ENCODE measurements at places on chromosomes 7 and 10.

- no peak for DNase-seq
These were observed 34.5 kb downstream of the COL1A2 start for GRCh38 chr7:94429153-94429552.

GRCh38 chr7:149827089-149827981 is 10.8 kb upstream of the ZNF862 start:
- no peak for DNase-seq

DNA sequence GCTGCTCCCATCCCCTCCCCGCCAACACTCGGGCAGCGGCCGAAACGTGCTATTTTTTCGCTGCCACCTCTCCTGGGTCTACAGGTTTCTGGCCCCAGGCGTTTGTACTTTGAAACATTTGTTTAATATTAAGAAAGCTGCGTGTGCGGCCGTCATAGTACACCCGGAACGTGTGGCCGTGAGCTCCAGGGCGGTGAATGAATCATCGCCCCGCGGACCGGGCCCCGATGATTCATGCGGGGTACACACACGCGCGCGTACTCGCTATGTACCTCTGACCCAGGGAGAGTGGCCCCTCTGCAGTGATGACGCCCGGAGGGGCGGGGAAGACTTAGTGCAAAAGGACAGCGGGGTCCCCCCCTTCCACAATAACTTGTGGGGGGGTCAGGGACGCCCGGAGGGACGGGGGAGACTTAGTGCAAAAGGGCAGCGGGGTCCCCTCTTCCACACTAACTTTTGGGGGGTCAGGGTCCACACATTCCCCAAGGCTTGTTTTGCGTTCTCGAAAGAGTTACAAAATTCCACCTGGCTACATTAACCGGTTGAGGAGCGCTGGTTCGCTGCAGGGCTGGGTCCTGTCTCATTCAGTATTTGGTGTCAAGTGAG is 56.5 kb upstream of the PCGF5 start:
- DNase-seq = peak; percentile 17

DNA sequence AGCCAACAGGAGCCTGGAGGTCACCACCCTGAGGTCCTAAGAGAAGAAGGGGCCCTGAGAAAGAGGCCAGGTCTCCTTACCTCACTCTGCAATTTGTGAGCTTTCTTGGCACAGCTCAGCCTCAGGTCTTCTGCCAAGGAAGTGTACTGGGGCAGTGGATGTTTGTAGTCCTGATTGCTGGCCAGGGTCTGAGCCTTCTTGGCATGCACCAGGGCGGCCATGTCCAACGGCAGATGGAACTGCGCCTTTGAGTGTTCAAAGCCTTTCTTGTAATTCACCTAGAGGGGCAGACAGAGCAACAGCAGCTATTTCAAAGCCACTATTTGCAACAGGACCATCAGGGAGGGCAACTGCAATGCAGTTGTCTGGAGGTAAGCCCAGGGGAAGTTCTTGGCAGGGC is 51.7 kb downstream of the NRAP start:
- no peak for DNase-seq

GRCh38 chr10:12822126-12822892 is 179.2 kb downstream of the CCDC3 start:
- DNase-seq = no peak

- DNase-seq = no peak
These were observed 50.7 kb downstream of the ODAD2 start for GRCh38 chr10:27948186-27948585.

GRCh38 chr7:29852457-29852856 is 46.1 kb downstream of the WIPF3 start:
- no peak for DNase-seq

DNA sequence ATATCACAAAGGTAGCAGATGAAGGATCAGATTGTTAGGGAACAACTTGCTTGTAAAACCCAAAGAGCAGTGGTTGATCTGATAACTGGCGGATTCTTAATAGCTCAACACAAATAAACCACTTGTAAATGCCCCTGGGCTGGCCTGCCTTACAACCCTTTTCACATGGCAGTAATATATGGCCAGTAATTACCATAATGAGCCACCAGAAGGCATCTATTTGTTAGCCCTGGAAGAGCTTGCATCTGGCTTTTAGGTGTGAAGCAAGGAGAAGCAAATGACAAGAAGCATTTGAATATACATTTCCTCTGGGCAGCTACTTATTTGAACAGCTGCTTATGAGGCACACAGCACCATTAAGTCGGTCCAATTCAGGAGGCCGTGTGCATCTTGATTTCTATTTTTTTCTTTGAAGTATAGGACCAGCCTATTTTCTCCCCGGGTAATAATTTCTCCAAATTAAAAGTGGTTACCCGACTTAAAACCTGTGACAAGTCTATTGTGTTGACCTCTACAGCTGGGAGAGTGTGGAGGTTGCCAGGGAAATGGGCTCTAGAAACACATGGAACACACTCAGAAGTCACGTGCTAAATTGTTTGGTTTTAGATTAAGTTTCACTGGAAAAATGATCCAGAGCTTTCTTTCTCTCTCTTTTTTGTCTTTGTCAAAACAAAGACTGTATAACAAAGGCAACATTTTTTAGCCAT is 113.4 kb downstream of the SEM1 start:
- DNase-seq = no peak

DNA sequence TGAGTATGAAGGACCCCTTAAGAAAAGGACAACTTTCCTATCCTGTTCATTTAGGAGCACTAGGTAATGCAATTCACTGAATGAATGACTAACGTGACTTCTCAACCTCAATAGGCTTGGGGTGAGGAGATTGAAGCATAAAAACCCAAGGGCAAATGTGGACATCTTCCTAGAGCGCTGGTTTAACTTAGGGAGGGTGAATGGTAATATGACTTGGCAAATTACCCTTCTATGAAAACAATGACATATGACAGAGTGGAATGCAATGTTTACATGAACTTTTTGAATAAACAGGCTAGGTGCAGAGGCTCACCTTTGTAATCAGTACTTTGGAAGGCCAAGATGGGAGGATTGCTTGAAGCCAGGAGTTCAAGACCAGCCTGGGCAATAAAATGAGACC is 83.9 kb upstream of the ANK3 start:
- DNase-seq = no peak

DNA sequence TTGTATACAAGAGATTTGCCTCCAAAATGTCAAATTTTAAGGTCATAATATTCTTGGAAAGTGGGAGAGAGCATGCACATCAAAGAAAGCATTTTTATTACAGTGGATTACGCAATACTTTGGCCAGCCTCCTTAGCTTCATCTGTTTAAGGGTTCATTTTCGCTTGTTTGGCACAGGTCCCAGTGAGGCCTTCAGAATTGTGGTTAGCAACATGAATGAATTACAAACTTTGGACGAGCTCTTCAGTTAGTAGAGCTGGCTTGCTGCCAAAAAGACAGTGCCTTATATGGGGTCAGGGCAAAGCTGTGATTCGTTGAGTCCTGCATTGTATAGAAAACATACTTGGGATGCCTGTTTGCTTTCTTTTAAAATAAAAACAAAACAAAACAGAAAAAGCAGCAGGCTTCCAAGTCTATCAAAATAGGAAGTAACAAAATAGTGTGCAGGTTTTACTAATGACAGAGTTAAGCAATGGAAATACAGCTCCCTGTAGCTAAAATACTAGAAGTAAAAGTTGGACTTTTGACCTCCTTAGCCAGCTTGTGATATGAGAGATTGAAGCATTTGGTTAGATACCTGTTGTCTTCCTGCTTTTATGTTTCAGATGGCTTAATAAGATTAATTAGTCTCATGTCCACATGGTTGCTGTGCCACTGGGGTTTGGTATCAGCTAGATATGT is 190.8 kb downstream of the MLLT10 start:
- peak; percentile 88 for DNase-seq

DNA sequence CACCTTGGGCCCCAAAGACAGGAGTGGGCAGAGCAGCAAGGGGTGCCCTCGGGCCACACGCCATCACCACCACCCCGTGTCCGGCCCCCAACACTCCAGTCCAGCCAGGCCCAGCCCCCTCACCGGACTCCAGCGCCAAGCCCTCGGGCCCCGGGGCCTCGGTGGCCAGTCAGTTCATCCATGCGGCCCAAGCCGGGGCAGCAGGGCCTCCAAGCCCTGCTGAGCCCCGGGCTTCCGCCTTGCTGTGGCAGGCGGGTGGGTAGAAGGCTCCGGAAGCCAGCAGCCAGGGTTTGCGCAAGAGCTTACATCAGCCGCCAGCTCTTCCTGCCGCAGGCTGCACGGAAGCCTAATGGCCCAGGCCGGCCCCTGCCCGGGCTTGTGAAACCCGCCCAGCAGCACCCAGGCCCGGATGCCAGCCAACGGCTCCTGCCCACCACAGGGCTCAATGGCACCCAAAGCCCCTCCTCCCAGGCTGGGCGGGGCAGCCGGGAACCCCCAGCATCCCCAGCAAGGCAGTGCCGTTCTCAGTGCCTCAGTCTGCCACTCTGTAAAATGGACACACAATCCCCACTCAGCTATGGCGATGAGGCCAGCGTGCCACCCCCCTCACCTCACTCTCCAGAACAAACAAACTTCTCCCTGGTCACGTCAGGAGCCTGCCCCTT is 26.5 kb downstream of the TNRC18 start:
- DNase-seq = peak; percentile 94

GRCh38 chr10:15245530-15245929 is 77.0 kb upstream of the NMT2 start:
- DNase-seq = no peak

DNA sequence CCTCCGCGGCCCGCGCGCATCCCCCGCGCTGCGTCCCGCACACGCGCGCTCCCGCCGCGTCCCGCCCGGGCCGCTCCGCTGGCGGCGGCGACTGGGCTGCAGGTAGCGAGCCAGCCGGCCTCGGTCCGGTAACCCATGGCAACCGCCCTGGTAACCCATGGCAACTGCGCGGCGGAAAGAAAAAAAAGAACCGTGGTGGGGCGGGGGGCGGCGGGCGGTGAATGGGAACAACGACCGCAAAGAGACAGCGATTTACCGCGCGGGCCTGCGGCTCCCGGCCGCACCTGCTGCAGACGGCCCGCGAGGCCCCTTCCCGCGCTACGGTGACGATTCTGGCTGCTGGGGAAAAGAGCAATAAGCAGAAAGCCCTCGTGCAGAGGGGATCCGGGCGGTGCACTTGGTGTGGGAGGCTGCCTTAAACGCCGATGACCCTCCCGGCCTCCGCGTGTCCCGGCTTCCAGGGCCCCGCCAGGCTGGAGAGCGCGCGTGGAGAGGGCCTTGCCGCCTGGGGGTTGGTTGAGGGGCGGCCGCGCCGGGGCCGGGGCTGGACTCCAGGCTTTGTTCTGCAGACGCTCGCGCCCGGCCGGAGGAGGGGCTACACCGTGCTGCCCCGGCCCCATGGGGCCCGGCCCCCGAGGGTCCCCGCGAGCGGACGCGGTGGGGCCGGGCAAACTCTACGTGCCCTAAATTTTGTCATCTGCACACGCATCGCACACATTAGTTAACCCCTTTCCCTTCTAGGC is 84.7 kb downstream of the SNX10 start:
- DNase-seq = no peak

DNA sequence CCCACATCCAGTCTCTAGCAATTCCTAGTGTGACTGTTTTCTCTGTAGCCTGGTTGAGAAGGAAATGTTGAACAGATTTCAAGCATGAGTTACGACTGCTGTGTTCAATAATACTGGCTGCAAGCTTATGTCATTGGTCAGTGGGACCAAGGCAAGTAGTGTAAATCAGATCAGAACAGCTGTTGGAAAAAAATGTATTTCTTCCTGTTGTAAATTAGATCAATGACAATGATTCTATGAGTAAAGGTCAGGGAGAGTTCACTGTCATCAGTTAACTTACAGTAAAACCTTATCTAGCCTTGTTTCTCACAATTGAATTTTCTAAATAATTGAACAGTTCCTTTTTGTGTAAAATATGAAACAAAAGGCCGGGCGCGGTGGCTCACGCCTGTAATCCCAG is 6.7 kb downstream of the OTUD1 start:
- no peak for DNase-seq

DNA sequence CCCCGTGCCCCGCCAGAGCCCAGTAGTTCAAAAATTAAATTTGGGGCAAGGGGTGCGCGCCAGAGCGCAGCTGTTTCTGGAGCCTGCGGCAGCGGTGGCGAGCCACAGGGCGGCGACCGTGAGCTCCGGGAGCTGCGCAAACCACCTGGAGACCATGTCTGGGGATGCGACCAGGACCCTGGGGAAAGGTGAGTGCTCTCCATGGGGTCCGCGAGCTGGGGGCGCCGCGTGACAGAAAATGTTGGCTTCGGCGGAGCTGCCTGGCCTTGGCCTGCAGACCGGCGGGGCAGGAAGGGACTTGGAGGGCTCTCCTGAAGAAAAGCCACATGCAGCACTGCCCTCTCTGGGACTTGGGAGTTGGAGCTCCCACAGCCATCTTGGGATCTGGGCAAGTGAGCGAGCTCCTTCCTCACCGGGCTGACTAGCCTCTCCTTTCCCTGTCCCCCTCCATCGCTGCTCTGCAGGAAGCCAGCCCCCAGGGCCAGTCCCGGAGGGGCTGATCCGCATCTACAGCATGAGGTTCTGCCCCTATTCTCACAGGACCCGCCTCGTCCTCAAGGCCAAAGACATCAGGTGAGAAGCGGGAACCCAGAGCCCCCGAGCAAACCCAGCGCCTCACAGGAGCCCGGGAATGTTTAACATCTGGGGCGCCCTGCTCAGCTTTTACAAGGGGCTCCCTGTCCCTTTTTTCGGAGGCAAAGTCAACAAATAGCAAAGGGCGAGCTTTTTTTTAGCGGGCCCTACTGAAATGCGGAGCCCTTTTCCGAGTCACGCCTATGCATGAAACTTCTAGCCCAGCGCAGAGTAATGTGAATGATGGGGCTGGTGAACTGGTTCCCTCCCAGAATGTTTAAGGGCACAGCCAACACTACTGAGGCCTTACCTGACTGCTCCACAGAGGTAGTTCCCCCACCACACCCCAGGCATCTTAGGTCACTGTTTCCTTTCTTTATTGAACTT is 6.1 kb downstream of the GSTO2 start:
- DNase-seq = no peak

DNA sequence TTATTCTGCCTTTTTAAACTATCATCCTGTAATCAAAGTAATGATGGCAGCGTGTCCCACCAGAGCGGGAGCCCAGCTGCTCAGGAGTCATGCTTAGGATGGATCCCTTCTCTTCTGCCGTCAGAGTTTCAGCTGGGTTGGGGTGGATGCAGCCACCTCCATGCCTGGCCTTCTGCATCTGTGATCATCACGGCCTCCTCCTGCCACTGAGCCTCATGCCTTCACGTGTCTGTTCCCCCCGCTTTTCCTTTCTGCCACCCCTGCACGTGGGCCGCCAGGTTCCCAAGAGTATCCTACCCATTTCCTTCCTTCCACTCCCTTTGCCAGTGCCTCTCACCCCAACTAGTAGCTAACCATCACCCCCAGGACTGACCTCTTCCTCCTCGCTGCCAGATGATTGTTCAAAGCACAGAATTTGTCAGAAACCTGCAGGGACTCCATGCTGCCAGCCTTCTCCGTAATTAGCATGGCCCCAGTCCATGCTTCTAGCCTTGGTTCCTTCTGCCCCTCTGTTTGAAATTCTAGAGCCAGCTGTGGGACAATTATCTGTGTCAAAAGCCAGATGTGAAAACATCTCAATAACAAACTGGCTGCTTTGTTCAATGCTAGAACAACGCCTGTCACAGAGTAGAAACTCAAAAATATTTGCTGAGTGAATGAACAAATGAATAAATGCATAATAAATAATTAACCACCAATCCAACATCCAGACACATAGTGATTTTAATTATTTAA is 151.7 kb downstream of the EGFR start:
- no peak for DNase-seq
